Hypothalamus (tissue), 51 donors: ENCODE measurements at places on chromosomes 4 and X.

DNA sequence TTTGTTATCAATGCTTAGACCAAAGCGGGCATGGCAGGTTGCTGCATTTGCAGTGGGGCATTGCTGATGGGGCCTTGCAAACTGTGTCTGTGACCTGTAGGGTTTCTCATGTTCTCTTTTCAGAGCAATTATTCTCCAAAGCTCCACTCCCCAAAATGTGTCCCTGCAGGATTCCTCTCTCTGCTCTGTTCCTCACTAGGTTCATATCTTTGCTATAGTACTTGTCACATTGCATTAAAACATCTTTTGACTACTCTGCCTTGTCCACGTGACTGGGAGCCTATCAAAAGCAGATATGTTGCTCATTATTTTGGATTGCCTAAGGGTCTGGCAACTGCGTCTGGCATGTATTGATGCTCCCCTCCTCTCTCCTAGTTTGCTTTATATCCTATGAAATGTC lies 177.7 kb upstream of the MID1 start:
- DNase-seq, result no peak

GRCh38 chrX:31147175-31147574 lies 75.3 kb upstream of the FTHL17 start:
- DNase-seq, result no peak

GRCh38 chr4:2324891-2325290 lies 63.0 kb upstream of the MXD4 start:
- DNase-seq, result no peak

DNA sequence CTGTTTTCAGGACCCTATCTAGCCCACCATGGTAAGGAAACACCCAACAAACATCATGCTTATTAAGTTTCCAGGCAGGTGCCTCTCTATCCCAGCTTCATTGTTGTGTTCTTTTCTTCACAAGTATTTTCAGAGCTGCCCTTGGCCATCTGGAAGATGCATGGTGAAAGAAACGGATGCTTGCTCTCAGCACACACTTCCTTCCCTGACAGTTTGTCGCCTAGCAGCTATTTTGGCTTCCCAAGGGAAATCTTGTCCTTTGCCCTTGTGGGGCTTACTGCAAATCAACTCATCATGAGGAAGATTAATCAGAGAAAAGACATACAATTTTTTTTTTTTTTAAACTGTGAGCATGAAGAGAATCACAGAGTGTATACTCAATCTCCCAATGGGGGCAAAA lies 128.8 kb downstream of the ASMT start:
- DNase-seq, result no peak

DNA sequence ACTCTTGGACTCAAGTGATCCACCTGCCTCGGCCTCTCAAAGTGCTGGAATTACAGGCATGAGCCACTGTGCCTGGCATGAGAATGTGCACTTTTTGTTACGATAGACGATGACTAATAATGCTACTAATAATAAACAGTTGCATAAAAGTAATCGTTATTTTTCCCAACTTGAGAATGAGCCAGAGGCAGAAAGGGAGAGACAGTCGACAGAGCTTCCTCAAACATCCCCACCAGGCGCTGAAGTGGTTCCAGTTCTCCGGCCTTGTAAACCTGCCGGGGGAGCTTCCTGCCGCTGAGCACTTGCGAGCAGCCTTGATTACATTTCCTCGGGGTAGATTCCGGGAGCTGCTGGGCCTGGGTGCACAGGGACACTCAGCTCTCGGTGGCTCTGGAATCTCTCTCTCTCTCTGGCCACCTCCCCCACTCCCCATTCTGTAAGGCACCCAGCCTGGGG lies 8.9 kb upstream of the HTRA3 start:
- no peak for DNase-seq

- no peak for DNase-seq
These were observed 200.4 kb downstream of the MAB21L2 start for GRCh38 chr4:150782311-150782710.

DNA sequence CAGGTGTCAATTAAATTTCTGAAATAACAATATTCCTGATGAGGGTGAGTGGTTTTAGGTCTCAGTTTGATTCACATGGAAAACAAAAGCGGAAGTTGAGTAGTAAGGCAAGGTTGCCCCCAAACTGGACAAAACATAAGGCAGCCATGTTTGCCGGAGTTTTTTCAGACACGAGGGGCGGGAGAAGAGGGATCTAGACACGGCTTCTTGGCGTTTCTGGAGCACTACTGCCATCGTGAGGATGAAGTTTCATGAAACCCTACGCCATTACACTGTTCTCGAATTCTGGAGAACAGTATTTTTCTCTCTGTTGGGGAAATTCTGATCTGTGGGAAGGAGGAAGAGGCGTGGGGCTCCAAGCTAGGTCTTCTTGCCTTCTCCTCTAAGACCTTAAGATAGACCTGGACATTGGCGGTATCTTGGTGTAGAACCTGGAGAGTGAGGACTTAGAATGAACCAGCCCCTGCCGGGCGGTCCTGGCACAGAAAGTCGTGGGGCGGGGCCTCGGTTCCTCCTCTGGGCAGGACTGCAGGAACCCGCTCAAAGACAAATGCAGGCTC lies 160.3 kb downstream of the OR13H1 start:
- DNase-seq, result no peak

DNA sequence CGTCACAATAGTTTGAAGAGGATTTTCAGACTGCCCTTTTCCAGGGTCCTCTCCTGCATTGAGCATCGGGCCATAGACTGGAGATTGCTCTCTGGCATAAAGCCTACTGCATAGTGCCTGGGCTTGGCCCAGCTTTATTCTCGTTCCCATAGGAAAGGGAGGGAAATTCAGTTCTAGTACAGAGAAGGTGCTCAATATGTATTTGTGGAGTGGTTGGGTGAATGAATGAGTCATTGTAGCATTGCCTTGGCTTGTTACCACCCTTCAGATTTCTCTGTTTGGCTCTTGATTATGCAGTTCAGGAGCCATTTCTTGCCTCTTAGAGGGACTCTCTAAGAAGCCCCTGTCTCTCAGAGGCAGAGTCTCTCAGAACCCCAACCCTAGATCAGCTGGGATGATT lies 2.6 kb downstream of the TMEM35A start:
- no peak for DNase-seq

DNA sequence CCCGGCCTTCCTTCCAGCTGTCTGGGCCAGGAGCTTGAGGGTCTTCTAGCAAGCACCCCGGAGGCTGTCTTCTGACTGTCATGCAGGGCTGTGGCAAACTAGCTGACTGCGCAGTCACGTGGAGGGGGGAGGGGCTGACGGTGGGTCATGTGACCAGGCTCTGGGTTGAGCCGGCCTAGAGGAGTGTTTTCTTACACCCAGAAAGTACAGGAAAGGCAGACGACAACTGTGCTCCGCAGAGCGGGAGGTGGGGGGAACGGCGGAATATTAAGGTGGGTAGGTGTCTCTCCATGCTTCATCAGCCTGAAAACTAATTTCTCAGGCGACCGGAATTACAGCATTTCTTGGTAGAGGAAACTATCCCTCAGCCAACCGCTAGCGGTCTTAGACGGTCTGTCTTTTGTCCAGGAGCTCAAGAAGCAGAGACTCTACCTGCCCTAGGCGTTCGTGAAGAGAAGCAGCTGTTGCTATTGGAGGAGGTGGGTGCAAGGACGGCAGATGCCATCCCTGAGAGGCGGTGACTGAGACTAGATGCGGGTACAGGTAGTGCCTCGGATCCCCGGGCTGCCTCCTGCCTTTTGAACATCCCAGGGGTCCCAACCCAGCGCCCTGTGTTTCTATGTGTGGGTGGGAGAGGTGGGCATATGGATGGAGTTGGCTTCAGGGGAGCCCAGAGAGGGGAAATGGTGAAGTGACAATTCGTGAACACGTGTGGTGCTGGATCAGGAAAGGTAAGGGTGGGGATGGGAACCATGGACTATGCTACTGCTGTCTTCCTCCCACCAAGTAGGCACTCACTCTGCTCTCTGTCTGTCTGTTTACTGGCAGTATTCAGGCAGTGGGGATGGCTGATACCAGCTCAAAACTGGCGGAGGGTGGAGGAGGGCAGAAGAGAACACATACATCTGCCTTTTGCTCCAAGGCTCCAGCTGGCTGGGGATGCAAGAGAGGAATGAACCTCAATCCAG lies 8.8 kb downstream of the GPRASP1 start:
- peak; percentile 80 for DNase-seq

- no peak for DNase-seq
These were observed 131.0 kb downstream of the PDS5A start for GRCh38 chr4:39846705-39847104.

DNA sequence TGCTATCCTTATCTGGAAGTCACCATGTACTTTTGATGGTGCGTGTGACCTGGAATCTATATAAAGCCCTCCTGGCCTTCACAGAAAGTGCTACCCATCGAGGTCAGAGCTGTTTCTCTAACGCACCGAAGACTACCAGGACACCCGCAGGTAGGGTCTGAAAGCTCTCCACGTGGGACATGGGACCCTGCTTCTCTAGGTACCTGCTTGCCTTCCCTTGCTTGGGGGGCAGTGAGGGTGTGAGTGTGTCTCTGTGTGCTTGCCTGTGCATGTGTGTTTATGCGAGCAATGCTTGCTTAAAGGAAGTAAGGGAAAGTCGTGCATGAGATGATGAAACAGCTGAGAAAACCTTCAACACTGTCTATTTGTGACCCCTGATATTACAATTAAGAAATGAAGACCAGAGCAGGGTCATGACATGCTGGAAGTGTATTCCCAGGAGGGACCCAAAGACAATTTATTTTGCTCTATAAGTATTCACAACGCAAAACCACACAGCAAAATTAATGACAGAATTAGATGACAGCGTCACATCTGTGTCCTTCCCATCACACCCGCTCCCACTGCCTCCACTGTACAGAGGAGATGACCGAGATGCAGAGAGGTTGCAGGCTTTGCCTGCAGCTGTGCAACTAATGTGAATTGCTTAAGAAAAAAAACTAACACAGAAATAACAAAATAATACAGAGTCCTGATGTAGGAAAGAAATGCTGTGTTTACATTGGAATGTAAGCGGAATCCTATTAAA lies 76.4 kb upstream of the HELT start:
- no peak for DNase-seq

DNA sequence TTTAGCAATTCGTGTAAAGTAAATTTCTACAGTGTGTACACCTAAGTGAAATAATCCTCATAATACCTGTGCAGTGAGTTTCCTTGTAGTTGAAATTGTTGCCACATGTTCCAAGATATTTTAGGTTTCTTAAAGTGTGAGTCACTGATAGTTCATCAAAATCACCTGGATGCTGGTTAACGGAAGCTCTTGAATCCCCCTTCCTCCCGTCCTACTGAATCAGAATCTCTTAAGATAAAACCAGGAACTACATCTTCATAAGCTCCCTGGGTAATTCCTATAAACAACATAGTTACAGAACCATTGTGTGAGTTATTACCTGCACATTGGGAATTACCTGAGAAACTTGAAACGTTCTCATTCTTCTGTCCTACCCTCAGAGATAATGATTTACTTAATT lies 197.4 kb upstream of the HS3ST1 start:
- no peak for DNase-seq

DNA sequence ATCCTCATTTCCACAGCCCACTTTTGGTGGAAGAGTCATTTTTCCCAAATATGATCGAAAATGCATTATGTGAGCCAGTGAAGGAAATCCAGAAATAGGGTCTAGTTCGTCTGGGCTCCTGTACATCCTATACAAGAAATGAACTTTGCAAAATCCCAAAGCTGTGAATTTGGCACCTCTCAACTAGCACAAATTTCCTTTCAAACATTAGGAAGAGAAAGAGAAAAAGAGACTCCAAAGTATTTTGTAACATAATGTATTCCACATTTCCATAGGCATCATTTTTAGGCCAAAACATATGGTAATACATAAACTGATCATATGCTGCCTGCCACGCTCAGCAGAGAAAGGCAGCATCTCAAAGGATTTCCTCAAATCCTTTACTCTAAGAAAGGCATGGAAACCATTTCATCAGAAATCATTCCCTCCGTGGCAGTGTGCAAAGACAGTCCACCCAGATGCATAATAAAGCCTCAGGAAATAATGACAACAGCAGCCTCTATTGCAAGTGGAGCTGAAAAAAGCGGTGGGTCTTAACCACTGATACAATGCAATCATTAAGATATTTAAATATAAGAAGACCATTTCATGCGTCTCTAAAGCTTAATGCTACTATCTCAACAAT lies 56.8 kb downstream of the ANOS1 start:
- DNase-seq, result no peak

DNA sequence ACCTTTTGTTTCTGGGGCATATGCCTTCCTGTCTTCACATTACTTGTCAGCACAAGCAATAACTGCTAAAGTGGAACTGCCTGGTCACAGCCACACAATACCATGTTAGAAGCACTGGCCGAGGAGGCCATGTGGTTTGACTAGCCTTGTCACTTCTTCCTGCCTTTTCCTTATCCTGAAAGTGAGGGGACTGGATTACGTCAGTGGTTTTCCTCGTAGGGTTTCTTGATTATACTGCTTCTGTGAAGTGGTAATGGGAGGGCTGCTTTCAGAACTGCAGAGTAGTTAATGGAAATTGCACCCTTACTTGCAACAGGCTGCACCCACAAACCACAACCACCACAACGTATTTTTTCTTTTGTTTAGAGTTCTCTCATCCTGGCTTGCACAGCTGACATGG lies 26.6 kb downstream of the ZRSR2 start:
- no peak for DNase-seq

GRCh38 chr4:76740866-76741662 lies 156.9 kb downstream of the SOWAHB start:
- no peak for DNase-seq

- no peak for DNase-seq
These were observed 1042.3 kb downstream of the FSTL5 start for GRCh38 chr4:161121451-161121850.

DNA sequence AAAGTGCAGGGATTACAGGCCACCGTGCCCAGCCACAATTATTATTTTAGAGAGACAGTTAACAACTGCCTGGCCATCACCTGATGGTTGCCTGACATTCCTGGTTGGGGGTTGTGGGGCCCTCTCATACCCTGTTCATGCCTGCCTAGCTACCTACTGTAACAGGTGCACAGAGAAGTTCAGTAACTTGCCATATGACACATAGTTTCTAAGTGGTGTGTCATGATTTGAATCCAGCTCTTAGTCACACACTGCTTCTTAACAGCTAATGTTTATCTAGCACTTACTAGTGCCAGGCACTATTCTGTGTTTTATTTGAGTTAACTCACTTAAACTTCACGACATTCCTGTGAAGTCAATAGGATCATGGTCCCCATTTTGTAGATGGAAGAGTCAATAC lies 122.7 kb upstream of the JADE1 start:
- no peak for DNase-seq

DNA sequence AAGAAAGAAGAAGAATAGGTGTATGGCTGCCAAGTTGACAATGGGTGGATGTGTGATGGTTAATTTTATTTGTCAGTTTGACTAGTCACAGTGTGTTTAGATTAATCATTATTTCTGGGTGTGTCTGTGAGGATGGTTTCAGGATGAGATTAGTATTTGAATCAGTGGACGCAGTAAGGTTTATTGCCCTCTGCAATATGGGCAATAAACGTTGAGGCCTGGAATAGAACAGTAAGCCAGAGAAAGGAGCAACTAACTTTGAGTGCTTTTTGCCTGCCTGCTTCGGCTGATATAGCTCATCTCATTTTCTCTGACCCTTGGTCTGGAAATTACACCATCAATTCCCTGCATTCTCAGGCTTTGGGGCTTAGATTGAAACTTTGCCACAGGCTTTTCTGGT lies 140.8 kb upstream of the SPANXN4 start:
- no peak for DNase-seq
